NCI-H69 (cell line): ENCODE measurements at places on chromosomes 13 and 19.
A peak's percentile ranks its signal among the peaks of the same experiment; 100 is the strongest.

- no peak for DNase-seq
Measured at GRCh38 chr19:14459703-14460102, 15.5 kb downstream of the PTGER1 start.

DNA sequence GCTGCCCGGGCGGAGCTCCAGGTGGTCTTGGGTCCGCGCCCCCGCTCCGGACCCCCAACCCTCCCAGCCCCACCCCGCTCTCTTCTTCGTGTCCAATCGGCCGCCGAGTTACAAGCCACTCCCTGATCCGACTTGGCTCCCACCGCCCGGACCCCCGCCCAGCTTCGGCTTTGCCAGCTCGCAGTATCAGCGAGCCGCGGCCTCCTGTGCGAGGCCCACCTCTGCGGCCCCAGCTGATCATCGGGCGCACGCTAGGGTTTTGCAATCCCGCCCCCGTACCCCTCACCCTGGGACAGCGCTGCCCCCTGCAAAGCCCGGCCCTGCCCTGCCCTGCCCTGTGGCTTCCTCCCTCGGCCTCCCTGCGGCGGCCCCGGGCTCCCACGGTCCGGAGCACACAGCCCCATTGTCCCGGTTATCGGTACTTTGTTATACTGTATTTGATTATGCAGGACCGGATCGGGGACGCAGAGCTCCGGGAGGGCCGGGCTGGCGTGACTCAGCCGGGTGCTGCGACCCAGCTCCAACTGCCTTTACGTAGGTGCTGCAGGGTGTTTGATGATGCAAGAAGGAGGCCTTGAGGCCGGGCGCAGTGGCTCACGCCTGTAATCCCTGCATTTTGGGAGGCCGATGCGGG is 598 bp upstream of the LPAR2 start:
- peak; percentile 86 for DNase-seq

- no peak for DNase-seq
Measured at GRCh38 chr13:52929846-52930245, 81.4 kb upstream of the PCDH8 start.

- DNase-seq = peak; percentile 99
Measured at GRCh38 chr19:46984077-46985010, 35.3 kb upstream of the NPAS1 start.
